ENCODE measurements at places on chromosomes 6 and 20. TPM values are rescaled to one million over a fixed set of nuclear protein-coding genes. Genes with fewer than 3 reads are reported as not detected.

TFEB gene
- 7.8 TPM for total RNA-seq

ADGRG6 gene
- total RNA-seq: 10.6 TPM

CD93 gene
- 25.0 TPM for total RNA-seq

DNA sequence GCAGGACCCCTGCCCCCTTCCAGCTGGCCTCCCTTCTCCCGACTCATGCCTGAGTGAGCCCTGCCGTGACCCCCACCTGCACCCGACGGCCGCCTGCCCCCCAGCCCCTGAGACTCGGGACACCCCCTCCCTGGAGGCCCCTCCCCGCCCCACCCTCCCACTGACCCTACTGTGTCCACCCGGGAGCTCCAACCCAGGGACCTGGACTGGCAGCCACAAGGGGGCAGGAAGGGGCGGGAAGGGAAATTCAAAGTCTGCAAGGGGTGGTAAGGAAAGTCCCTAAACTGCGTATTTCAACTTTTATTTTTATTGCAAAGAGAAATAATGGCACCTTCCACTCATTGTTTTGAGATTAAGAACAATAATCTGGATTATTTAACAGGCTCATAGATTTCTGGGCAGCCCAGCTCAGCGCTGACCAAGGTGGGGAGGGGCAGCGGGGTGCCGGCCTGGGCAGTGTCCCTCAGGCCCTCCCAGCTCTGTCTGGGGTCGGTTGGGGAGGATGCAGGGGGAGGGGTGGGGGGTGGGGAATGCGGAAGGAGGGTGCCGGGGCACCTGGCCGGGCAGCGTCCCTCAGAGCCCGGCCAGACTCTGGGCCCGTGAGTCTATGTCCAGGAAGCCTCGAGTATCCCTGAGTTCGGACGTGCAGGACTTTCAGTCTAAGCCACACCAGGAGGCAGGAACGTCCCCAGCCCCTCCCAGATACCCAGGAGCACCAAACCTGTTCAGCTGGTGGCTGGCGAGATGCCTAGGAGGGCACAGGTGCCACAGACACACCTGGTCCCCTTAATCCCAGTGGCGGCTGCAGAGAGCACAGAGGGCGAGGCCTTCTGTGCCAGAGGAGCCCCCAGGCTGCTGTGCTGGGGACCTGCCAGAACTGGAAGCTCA lies 1.3 kb upstream of the PTK6 start:
- peaks cover 2% of the 10 kb centered on the region for H3K4me1 ChIP-seq
- no peaks in the 10 kb centered on the region for H3K27me3 ChIP-seq
- no peak overlapping the region for H3K4me3 ChIP-seq
- no peak for DNase-seq
- no peaks in the 10 kb centered on the region for H3K36me3 ChIP-seq
- H3K27ac ChIP-seq: no peak overlapping the region

DNA sequence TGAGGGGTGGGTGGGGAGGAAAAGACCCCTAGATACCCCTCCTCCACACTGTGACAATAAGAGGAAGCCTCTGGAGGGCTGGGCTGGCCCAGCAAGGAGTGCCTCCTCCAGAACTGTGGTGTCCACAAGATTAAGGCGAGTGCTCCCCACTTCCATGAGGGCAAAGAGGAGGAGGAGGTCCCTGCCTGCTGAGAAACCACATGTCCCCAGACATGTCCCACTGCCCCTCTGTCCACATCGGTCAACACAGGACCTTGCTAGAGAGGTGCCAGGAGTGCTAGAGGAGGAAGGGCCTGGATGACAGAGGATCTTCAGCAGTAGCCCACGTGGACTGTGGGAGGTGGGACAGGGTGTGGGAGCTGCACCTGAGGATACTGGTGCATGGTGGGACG lies 3.1 kb downstream of the RAET1G start:
- no peak overlapping the region for H3K27ac ChIP-seq
- H3K36me3 ChIP-seq: no peaks in the 10 kb centered on the region
- H3K4me1 ChIP-seq: peaks cover 2% of the 10 kb centered on the region
- no peaks in the 10 kb centered on the region for H3K27me3 ChIP-seq
- H3K4me3 ChIP-seq: no peak overlapping the region

- no peak overlapping the region for H3K27ac ChIP-seq
- H3K36me3 ChIP-seq: no peaks in the 10 kb centered on the region
Observed at GRCh38 chr6:107532706-107533105, 42.8 kb downstream of the SOBP start.

DNA sequence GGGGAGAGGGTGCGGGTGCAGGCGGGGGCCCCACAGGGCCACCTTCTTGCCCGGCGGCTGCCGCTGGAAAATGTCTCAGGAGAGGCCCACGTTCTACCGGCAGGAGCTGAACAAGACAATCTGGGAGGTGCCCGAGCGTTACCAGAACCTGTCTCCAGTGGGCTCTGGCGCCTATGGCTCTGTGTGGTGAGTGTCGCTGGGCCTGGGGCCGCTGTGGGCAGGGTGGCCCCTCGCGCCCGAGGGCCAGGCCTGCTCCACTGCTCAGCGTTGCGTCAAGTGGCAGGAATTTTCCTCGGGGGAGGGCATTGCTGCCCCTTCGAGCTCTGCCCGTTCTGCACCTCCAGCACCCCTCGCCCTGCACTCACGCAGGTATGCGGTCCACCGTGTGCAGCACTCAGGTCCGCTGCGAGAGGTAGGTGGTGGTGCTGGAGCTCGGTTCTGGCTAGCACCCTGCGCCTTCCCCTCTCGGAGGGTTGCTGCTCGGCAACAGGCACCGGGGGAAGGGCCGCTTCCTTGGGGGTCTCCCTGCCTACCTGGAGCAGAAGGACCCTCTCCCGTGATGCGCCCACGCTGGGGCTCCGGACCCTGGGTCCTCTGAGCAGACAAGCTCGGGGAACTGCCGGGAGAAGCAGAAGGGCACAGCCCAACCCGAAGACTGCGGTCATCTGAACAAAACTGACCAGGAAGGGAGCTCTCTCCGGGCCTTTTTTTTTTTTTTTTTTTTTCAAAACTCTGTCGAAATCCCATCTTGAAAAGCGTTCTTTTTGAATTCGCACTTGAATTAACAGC lies 674 bp downstream of the MAPK14 start:
- DNase-seq: peak; percentile 32
- no peaks in the 10 kb centered on the region for H3K27me3 ChIP-seq
- H3K27ac ChIP-seq: peak overlapping the region; percentile 68
- peaks cover 7% of the 10 kb centered on the region for H3K4me1 ChIP-seq
